ENCODE measurements at places on chromosomes 7 and 10.

DNA sequence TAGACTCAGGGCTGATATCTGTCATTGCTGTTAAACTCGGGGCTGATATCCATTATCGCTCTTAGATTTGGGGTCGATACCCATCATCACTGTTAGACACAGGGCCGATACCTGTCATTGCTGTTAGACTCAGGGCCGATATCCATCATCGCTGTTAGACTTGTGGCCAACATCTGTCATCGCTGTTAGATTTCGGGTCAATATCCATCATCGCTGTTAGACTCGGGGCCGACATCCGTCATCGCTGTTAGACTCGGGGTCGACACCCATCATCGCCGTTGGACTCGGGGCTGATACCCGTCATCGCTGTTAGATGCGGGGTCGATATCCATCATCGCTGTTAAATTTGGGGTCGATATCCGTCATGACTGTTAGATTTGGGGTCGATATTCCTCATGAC, 54.8 kb downstream of the BEND7 start:
- no peak for DNase-seq

DNA sequence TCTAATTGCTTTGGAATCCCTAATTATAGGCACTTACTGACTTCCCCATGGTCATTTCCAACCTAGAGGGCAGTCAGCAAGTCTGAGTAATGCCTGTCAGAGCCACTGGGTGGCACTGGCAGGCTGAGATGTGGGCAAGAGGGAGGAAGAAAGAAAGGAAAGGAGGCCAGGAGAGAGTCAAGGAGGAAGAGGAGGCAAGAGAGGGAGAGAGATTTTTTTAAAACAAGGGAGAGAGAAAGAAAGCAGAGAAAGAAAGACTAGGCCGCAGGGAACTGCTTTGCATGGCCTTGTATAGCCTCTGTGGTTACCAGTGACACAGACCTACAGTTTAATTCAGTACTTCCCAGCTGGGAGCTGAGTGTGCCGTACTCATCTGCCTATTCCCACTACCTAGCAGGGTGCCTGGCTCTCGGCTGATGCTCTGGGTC, 210.4 kb upstream of the ADO start:
- peak; percentile 44 for DNase-seq

GRCh38 chr10:89669985-89670384, 24.9 kb upstream of the PANK1 start:
- no peak for DNase-seq

DNA sequence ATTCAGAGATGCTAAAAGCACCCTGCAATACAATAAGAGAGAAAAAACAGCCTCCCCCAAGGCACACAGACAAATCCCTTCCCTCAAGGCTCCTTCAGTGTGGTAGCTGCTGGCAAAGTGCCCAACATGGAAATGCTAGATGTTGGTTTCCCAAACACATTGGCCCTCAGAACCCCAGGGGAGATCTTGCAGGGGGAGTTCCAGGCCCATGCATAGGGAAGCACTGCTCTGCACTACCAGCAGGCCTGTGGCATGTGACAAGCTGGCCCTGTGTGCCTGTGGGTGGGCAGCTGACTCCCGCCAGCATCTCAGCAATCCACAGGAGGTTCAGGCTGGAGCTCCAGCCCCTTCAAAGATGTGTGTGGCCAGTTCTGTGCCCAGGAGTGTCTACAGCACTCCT, 16.8 kb upstream of the CSGALNACT2 start:
- DNase-seq, result no peak

- no peak for DNase-seq
Observed at GRCh38 chr10:48598243-48598935, 6.5 kb downstream of the ARHGAP22 start.

GRCh38 chr10:104297697-104298660, 29.0 kb downstream of the GSTO2 start:
- DNase-seq, result peak; percentile 22

DNA sequence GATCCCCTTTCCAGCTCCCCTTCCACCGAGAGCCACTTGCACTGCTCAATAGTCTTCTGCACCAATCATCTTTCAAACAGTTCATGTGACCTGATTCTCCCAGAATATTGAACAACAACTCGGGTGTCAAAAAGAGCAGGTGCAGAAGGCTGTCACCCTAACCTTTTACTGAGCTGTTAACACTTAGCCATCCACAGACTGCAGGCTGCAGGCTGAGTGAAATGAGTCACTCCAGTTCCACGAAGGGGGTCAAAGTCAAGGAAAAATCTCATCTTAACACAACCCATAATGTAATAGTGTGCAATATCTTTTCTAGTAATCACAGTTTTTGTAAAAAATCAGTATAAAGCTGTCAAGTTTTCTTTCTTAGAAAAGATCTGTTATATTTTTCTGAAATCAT, 63.1 kb downstream of the MTPAP start:
- no peak for DNase-seq

DNA sequence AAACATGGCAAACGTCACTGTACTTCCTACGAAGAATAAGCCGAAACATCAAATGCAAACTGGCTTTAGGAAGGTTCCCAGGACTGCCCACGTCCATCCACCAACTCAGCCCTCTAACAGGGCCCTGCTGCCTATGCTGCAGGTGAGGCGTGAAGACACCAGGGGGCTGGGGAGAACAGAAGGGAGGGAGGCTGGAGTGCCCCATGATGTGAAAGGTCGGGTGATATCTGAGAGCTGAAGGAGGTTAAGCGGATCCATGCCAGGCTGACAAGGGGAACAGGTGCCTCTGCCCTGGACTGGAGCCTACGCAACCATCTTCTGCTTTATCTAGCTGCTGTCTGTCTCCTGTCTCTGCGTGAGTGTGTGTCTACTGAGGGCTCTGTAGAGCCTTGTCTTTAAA, 40.2 kb upstream of the ATP6V0A4 start:
- DNase-seq, result no peak

GRCh38 chr10:23371073-23371472, 26.5 kb upstream of the C10orf67 start:
- DNase-seq, result no peak

GRCh38 chr7:79506481-79506880, 53.0 kb upstream of the MAGI2 start:
- no peak for DNase-seq

DNA sequence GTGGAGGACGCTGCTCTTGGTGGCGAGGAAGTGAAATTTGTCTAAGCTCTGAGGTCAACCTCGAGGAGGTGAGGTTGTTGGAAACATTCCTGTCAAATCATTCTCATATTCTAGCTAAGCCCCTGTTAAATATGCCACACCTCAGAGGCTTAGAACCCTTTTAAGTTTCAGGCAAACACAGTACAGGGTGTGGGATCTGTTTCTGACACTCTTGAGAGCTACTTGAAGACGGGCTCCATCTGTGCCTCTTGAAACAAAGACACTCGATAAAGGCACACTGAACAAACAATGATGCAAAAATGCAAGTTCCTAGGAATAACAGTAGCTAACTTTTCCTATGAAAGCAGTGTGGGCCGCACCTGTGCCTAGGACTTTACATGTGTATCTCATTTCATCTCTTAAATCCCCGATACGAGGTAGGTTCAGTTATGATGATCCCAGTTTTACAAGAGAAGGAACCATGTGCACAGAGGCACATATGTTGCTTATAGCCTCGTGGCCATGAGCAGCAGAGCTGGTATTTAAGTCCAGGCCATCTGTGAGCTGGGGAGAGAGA, 299.2 kb downstream of the CCDC3 start:
- no peak for DNase-seq

DNA sequence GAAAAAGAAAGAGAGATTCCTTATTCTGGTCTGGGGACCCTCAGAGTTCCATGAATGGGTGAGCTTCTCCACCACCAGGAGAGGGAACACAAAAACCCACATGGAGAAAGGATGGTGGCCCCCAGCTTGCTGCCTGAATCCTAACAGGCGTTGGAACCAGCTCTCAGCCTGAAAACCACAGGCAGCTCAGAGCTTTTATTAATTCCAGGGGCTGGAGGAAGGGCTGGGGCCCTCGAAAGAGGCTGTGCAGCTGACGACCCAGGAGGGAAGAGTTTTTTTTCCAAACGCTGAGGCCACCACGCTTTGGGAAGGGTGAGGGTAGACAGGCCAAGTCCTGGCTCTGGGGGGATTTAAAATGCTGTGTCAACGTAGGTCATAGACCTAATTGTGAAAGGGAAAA, 10.8 kb upstream of the ELN start:
- no peak for DNase-seq

- DNase-seq, result no peak
Observed at GRCh38 chr7:69677881-69678493, 79.7 kb downstream of the AUTS2 start.

DNA sequence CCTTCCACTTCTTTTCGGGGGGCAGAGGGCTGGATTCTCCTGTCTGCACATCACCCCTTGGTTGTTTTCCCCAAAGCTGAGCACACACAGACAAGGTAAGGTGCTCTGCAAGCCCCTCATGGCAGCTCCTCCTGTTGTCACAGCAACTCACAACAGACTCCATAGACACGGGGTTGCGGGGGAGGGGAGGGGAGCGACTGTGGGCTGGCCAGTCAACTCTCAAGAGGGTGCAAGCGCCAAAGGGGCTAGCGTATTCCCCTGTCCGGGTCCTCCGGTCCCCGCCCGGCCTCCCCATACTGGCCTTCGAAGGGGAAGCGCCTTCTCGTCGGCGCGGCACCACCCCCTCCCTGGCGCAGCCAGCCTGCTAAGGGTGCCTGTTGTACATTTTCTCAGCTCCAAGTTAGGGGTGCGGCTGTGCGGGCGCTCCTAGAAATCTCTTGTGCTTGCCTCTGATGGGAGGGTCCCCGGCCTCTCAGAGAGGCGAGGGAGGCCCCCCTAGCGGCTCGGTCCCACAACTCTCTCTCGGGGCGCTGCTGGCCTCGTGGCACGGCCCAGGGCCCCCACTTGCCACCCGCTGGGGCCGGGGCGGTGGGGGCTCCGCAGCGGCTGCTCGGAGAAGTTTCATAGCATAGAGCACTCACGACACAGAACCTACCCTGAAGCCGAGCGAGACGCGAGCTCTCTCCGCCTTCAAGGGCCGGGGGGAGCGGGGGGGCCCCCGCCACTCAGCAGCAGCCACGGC, 498 bp downstream of the RHOBTB1 start:
- DNase-seq, result no peak

- no peak for DNase-seq
Observed at GRCh38 chr7:140541513-140542227, 62.4 kb upstream of the MKRN1 start.

GRCh38 chr10:95264227-95265051, 26.4 kb downstream of the PDLIM1 start:
- no peak for DNase-seq

- DNase-seq, result no peak
Observed at GRCh38 chr7:141641876-141642275, 60.1 kb downstream of the DENND11 start.

- no peak for DNase-seq
Observed at GRCh38 chr10:43259213-43259991, 7.5 kb downstream of the RASGEF1A start.

DNA sequence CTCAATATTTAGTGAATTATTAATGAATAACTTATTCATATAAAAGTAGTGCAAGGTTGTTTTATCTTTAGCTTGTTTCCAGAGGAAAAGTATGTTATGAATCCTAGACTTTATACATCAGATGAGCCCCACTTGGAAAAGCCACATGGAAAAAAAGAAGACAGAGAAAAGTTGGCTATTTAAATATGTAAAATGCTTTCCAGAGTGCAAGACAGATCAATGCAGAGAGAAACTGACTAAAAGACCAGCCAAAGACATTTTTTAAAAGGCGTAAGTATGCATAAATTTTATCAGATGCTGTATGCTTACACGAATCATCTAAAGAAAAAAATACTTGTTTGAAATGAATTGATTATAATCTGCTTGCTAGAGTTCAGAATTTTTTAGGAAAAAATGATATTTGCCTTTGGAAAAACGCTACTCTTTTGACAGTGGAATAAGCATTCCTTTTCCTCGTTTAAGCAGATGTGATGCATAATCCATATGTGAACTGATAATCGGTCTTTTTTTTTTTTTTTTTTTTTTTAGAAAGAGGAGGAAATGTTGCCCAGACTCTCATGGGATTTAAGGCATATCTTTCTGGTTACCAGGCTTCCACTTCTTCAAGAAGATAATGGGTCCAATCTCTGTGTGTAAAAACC, 70.7 kb downstream of the RELN start:
- no peak for DNase-seq

GRCh38 chr7:88398459-88398858, 91.8 kb upstream of the STEAP4 start:
- no peak for DNase-seq

GRCh38 chr10:77946084-77946483, 19.5 kb upstream of the DLG5 start:
- DNase-seq, result no peak

GRCh38 chr7:18495412-18496340, at the start of gene HDAC9:
Gene HDAC9 (plus strand): TSS chr7:18495749. CDS start chr7:18496303, 554 bp downstream.
- no peak for DNase-seq

DNA sequence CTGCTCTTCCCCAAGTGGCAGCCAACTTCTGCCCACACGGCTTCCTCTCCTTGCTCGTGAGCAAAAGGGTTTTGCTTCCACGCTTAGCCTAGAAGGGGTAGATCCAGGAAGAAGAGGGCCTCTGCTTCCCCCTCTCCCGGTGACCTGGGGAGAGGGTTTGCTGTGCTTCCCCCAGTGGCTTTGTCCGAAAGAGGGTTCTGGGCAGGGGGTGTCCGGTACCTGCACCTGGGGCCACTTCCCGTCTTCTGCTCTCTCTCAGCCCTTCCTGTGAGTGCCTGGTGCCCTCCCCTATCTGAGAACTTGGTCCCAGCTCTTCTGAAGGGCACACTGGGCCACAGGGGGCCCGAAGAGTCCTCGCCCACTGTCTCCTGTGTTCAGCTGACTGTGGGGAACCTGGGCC, 11.3 kb downstream of the JAKMIP3 start:
- DNase-seq, result no peak

- no peak for DNase-seq
Observed at GRCh38 chr10:33174674-33175434, 159.6 kb downstream of the NRP1 start.

- no peak for DNase-seq
Observed at GRCh38 chr10:129866894-129867293, 97.2 kb downstream of the EBF3 start.

DNA sequence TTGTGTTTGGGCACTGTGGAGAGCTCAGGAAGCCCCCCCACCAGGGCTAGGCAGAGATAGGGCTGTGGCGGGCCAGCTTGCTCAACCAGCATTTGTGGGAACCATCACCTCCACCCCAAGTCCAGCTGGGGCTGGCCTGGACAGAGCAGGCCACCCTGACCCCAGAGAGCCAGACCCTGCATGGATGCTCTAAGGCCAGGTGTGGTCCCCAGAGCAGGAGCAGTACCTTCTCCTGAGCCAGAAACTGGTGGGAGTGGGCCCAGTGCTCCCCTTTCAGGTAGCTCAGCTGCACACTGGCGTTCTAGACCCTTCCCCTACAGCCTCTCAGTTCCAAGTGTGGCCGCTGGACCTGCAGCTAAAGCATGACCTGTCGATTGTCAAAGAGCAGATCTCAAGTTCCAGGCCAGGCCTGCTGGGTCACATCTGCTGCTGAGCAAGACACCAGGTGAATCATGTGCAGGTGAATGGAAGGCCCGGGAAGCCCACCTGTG, 57.2 kb downstream of the RASGEF1A start:
- DNase-seq, result no peak

GRCh38 chr10:50563906-50564305, 59.9 kb downstream of the SGMS1 start:
- no peak for DNase-seq

GRCh38 chr10:46992803-46993561, 81.8 kb downstream of the PTPN20 start:
- no peak for DNase-seq

- DNase-seq, result no peak
Observed at GRCh38 chr10:61071580-61071979, 127.6 kb upstream of the RHOBTB1 start.

Measured in stimulated activated naive CD4-positive, alpha-beta T cell (primary cell).